ENCODE measurements at places on chromosomes 11 and 22. TPM values are rescaled to one million over a fixed set of nuclear protein-coding genes. Genes with fewer than 3 reads are reported as not detected.
A peak's percentile ranks its signal among the peaks of the same experiment; 100 is the strongest.

The BAIAP2L2 gene
- polyA plus RNA-seq = 3.5 TPM

The GNAZ gene
- polyA plus RNA-seq = 1.1 TPM

The CALCA gene
- polyA plus RNA-seq = 4.6 TPM

The TMPRSS4 gene
- 7.4 TPM for polyA plus RNA-seq

The OSBP2 gene
- polyA plus RNA-seq = 0.46 TPM

The CSNK2A3 gene
- 0.14 TPM for polyA plus RNA-seq

The SCN3B gene
- 0.84 TPM for polyA plus RNA-seq

The ME3 gene
- 9.5 TPM for polyA plus RNA-seq

The OTOG gene
- 0.05 TPM for polyA plus RNA-seq

The NADSYN1 gene
- polyA plus RNA-seq = 113 TPM

The KDELR3 gene
- polyA plus RNA-seq = 1.9 TPM

The PHF21B gene
- 0.82 TPM for polyA plus RNA-seq

The CCDC73 gene
- polyA plus RNA-seq = 0.25 TPM

- DNase-seq = no peak
Measured at GRCh38 chr11:57571606-57572005, 4.1 kb upstream of the UBE2L6 start.

DNA sequence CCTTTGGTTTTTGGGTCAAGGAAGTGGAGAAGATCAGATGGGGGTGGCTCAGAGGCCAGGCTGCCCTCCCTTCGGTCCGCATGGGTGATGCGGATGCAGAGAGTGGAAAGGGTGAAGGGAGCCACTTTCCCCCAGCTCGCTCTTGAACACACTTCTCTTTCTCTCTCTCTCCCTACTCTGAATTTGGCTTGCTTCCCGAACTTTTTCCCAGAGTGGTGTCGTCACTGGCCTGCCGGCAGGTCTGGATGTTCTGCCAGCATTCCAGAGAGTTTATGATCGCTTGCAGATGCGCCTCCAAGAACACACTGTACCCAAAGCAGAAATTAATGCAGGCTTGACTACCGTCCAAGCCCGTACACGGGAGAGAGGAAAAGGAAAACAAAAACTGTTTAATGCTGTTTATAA is 103.2 kb downstream of the ZBTB16 start:
- DNase-seq = no peak

GRCh38 chr11:113001709-113002108 is 40.5 kb downstream of the NCAM1 start:
- no peak for DNase-seq

DNA sequence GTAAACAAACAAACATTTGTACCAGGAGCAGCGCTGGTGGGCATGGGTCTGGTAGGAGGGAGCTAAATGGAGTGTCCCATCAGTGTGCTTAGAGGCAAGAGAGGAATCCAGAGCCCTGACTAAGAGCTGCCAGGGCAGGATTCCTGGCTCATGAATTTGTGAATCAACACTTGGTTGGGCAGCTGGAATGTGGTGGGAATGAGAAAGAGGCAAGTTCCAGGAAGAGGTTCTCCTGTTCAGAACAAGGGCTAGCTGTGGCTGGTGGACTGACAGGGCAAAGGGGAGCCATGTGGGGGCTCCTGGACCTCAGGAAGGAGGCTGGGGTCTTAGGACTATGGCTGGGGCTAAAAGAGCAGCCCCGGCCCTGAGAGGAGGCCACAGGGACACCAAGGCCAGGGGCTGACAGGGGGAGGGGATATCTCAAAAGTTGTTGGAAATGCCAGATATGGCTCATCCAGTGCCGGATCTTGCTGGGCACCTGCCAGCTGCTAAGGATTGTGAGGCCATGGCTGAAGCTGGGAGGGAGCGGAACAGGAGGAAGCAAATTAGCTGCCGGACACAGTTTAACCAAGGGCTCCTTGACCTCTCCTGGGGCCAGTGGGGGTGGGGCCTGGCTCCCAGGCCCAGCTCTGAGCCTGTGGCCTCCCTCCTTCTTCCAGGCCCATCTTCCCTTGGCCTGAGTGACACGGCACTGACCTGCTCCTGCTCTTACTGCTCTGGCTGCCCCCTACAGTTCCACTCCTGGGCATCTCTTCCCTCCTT is 14.6 kb upstream of the P2RY6 start:
- no peak for DNase-seq

DNA sequence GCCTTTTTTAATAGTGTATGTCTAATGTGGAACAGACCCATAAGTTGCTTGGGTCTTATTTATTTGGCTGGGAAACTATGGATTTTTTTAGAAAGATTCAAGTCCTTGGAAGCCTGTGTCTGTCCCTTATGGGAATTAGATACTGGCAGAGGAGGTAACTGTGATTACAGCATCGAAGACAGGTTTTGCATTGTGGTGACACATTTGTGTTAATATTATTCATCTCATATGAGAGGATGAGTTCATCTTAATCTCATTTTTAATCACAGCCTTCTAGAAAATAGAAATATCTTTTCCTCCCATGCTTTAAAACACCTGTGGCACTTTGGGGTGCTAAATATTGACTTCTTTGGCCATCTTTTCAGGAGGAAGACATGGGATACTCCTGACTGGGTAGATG is 9.2 kb downstream of the TAB1 start:
- DNase-seq = no peak

- no peak for DNase-seq
Measured at GRCh38 chr11:12735262-12735661, 61.0 kb downstream of the TEAD1 start.

- no peak for DNase-seq
Measured at GRCh38 chr11:118975771-118976709, 4.5 kb downstream of the FOXR1 start.

- no peak for DNase-seq
Measured at GRCh38 chr22:26574001-26574723, 15.8 kb downstream of the TPST2 start.

DNA sequence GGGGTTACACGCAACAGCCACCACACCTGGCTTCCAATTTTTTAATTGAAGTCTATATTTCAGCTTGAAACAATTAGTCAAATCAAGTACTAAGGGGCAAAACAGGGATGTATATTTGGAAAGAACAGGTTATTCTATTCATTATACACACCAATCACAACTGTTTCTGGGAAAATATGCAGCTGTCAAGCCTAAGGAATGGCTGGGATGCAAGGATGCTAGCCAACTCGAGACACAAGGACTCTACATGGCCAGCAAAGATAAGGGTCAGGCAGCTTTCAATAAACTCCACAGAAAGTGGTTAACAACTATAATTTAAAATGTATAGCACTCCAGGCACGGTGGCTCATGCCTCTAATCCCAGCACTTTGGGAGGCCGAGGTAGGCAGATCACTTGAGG is 126.8 kb upstream of the APOA1 start:
- DNase-seq = no peak

DNA sequence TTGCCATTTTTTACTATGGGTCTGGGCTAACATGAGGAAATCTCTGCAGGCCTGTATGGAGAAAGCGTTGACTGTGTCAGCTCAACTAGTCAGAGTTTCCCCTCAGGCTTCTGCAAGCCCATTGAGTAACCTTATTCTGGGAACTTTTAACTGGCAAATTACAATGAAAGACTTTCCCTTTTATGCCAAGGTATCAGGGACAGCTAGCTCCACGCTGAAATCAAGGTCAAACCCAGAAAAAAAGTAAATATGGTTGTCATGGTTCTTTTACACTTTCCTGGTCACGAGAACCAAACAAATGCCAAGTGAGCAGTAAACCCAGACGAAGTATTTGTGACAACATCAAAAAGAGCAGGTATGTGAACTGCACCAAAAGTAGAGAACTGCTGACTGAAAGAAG is 13.8 kb downstream of the OSBP start:
- no peak for DNase-seq

- DNase-seq = no peak
Measured at GRCh38 chr11:3101921-3102640, 44.9 kb upstream of the CARS1 start.

GRCh38 chr22:44676441-44677352 is 25.3 kb upstream of the PRR5 start:
- DNase-seq = no peak

GRCh38 chr22:19992481-19992911 is 24.1 kb downstream of the ARVCF start:
- no peak for DNase-seq

DNA sequence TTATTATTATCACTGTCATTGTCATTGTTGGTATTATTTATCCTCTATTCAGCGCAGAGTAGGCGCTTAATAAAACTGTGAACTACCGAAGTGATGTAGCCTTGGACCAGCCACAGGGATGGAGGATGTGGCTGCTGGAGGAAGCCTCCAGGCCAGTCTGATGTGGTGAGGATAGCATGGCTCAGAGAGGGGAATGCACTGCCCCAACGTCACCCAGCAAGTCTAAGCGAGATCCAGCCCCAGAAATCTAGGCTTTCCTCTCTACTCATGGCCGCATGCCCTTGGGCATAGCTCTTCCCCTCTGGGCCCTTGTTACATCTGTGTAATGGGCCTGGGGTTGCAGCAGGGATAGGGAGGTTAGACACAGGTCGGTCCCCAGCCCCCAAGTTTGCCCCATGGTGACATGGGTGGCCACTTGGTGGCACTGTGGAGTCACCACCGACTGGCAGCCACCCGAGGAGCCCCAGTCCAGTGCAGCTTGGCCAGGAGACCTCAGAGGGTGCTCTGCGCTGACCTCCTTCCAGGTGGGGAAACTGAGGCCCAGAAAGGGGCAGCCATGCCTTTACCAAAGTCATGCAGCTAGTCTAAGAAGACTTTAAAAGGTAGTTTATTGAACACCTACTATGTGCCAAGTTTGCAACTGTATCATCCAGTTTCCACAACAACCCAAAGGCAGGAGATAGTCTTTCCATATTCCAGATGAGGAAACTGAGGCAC is 395.7 kb downstream of the MN1 start:
- peak; percentile 15 for DNase-seq

DNA sequence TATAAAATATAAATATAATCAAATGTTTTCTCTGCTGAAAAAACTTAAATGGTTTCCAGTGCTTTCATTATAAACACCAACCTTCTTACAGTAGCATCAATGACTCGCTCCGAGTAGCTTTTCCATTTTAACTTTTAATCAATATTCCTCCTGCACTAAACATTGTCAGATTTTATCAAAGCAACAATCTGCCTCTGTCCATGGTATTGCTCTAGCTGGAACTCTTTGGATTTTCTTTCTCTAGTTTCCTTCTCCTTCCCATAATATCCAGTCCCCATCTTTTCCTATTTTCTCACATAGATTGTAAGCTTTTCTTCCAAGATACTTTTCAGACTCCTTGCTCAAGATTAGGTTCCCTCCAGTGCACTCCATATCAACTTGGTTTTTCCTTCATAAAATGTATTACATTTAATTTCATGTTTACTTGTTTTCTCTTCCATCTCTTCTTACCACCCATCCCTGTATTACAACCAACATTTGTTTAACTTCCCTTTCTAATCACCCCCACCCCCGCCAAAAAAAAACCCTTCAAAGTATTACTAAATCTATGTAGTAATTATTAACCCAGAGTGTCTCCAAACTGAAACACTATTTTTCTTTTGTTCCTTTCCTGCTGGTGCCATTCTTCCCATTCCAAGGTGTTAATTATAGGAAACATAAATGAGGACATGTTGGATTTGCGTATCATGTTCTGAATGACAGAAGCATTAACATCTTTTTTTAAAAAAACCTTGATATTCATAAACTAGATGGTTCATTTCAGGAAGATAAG is 716.5 kb downstream of the NELL1 start:
- no peak for DNase-seq

DNA sequence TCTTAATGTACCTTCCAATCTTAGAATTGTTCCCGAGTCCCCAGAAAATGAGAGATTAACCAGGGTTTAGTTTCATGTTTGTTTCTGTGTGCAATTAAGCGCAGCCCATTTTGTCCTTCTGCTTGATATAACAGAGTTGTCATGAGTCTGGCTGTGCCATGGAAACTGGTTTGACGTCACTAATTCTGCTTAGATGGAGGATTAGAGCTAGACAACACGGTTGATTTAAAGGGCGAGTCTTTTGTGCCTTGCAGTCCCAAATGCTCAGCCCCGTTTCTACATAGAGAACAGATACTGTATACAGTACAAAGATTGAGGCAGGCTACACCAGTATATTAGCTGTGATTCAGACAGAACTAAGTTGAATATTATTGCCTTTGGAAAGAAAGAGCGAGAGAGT is 45.5 kb upstream of the ALKBH3 start:
- DNase-seq = no peak

DNA sequence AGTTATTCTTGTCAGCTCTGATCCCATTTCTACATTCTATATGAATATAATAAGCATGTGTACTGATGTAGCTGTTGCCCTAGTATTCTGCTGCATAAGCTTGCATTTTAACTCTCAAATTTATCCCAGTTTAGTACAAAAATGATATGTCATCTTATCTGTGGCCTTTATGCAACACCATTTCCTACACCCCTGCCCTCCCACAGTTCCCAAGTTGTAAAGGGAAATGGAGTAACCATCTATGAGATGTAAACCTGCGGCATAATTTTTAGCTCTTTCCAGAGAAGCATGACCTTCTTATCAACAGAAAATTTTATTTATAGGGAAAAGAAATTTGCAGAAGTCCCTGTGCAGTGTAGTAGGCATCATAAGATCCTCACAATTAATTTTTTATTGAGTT is 18.9 kb upstream of the CARD18 start:
- no peak for DNase-seq

- DNase-seq = no peak
Measured at GRCh38 chr22:49899530-49899929, 18.7 kb downstream of the ALG12 start.

DNA sequence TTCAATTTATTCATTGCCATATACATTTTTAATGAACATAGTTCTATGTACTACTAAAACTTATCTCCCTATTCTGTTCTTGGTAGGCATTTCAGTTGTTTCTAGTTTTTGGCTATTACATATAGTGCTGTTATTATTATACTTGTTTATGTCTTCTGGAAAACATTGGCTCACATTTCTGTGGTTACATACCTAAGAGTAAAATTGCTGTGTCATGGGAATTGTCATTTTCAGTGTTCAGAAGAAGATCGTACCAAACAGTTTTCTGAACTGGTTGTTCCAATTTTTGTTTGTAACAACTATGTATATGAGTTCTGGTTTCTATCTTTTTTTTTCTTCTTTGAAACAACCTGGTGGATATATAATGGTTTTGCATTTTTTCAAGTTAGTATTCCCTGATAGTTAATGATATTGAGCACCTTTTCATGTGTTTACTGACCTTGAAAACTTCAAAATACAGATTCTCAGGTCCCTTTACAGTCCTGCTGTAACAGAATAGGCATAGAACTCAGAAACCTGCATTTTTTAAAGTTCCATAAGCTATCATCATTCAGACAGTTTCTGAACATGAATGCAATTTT is 230.7 kb downstream of the JRKL start:
- no peak for DNase-seq

DNA sequence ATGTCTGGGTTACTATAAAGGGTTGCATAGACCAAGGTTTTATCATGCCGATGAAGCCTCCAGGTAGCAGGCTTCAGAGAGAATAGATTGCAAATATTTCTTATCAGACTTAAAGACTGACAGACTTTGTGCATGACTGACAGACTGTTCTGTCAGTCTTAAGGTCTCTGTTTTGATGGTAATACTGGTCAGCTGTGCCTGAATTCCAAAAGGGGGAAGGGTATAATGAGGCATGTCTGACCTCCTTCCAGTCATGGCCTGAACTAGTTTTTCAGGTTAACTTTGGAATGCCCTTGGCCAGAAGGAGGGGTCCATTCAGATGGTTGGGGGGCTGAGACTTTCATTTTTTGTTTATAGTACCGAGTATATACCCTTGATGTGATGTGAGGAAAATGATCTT is 4.7 kb upstream of the KCTD14 start:
- no peak for DNase-seq

- no peak for DNase-seq
Measured at GRCh38 chr22:32854351-32854804, 52.9 kb downstream of the TIMP3 start.

Data from thymus (tissue), 14 donors.